ENCODE measurements at places on chromosomes 12 and 14.

- DNase-seq = no peak
These were observed 81.4 kb upstream of the REP15 start for GRCh38 chr12:27614866-27615265.

- no peak for DNase-seq
These were observed 12.5 kb upstream of the CIPC start for GRCh38 chr14:77085538-77085937.

DNA sequence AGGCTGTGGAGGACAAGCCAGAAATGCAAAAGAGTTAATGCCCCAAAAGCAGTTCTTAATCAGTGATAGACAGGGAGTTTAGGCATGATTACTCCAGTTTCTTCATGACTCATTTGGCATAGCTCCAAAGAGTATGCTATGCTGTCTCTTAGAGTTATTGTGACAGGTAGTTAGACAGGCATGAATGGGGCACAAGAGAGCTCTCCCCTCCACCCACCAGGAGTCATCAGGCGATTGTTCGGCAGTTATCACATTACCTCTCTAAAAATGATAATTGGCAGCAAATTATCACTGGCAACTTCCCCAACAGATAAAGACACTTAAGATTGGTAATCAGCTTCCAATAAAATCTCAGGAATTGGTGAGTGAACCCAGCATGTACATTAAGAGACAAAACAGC is 320.1 kb downstream of the DAD1 start:
- no peak for DNase-seq

DNA sequence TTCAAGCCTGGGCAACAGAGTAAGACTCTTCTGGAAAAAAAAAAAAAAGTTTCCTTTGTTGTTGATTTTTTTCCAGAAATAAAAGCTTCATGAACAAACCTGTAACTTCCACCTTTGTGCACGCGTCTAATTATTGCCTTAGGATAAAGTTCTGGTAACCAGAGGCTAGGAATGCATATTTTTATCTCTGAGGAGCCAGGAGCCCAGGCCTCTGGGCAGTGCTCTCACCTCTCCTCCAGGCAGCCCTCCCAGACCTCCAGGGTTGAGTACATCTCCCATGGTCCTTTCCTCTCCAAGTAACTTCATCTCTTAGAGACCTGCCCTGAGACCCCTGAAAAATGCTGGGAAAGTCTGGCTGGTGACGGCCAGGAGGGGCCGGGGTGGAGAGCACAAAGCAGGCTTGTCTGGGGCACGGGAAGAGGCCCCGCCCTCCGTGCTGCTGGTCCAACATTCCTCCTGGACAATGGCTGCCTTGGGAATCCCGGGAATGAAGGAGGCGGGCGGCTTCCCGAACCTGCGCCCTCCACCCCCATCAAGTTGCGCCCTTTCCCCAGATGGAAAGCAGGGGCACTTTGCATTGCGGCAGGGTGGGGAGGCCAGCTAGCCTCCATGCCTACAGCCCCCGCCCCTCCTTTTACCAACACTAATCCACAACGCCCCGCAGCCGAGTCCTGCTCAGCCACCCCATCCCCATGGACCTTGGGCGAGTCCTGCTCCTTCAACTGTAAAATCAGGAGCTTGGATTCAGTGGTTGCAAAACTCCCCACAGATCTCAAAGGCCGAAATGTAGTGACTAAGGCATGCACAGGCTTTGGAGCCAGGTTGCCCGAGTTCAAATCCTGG is 7.3 kb upstream of the FIGNL2 start:
- DNase-seq = no peak

- no peak for DNase-seq
These were observed 645 bp upstream of the KLHDC1 start for GRCh38 chr14:49692193-49692757.

GRCh38 chr14:75720116-75720515 is 59.1 kb downstream of the TTLL5 start:
- DNase-seq = no peak

GRCh38 chr12:86735851-86736250 is 479.7 kb upstream of the MGAT4C start:
- DNase-seq = no peak

DNA sequence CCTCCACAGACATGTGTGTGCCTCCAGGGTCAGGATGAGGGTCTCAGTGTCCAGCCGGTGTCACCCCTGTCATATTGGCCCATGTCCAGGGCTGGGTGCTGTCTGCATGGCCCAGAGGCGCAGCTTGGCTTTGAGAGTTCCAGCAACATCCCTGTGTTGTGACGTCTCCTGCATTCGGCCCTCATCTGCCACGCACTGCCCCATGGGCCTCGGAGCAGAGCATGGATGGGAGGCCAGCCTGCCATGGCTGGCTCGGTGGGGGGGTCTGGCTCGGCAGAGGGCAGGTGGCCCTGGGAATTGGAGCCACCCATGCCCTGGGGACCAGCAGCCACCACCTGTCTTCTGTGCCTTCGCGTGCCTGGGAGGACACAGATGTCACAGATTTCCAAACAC is 10.8 kb upstream of the TEX22 start:
- no peak for DNase-seq

GRCh38 chr12:57611108-57611826 is at the start of gene ARHGEF25:
TSS of gene ARHGEF25 (plus strand) at chr12:57611435. CDS start at chr12:57611895, 460 bp downstream.
- DNase-seq = no peak

GRCh38 chr12:90174198-90174510 is 465.5 kb upstream of the ATP2B1 start:
- DNase-seq = no peak

GRCh38 chr12:120855823-120856588 is 48.2 kb downstream of the SPPL3 start:
- no peak for DNase-seq

- peak; percentile 26 for DNase-seq
These were observed 28.5 kb downstream of the ACTR6 start for GRCh38 chr12:100229036-100229635.

GRCh38 chr12:57210926-57211692 is 5.5 kb upstream of the NXPH4 start:
- DNase-seq = no peak

- DNase-seq = no peak
These were observed 29.5 kb upstream of the RHOJ start for GRCh38 chr14:63174760-63175191.

DNA sequence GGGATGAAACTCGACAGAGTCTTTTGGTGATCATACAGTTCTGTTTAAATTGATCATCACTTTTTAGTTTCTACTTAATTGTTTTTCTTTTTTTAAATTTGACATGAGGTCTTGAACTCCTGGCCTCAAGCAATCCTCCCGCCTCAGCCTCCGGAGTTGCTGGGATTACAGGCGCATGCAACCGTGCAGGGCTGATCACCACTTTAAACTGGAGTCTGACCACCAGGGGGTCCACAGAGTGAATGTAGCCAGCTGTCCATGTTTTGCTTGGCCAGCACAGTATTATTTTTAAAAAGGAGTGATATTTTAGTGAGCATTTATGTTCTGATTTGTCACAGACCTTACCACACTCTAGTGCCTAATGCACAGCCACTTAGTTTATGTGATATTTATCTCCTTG is 10.7 kb downstream of the DAAM1 start:
- DNase-seq = no peak

GRCh38 chr12:98612696-98613334 is 19.3 kb downstream of the SLC25A3 start:
- DNase-seq = no peak

- no peak for DNase-seq
These were observed 7.2 kb downstream of the TPCN1 start for GRCh38 chr12:113228394-113229028.

GRCh38 chr12:29073631-29074239 is 75.3 kb upstream of the FAR2 start:
- DNase-seq = no peak

DNA sequence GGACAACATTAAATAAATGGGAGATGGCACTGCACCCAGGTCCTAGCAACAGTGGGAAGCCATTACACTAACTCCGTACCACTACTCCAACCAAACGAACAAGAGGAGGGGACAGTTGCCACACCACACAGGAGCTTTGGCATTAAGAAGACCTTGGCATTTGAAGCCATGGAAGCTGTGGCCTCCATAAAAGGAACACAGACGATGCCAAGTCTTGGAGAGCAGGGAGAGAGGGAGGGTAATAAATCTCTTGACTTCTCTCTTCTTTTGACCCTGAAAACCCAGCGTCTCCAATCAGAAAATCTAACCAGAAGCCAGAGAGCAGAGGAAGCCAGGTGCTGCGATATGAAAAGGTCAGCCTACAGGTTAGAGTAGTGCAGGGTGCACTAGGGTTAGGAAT is 338.8 kb upstream of the TMEM132C start:
- no peak for DNase-seq

DNA sequence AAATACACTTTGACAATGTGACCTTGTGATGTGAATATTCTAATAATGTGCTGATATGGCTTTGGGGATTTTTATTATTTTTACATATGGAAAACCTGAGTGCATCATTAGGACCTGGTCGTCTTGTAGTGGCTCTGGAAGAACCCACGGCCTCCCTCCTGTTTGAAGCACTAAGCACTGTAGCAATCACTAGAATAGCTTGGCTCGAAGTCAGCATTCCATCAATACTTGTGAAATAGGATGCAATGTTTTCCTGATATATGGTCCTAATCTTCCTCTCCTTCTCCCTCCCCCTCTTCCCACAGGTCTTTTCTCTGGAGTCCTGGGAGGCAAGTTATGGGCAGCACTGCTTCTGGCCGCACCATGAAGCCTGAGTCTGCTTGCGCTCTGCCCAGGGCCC is 71.9 kb downstream of the NRXN3 start:
- no peak for DNase-seq

- no peak for DNase-seq
These were observed 34.2 kb upstream of the KRR1 start for GRCh38 chr12:75545636-75546035.

DNA sequence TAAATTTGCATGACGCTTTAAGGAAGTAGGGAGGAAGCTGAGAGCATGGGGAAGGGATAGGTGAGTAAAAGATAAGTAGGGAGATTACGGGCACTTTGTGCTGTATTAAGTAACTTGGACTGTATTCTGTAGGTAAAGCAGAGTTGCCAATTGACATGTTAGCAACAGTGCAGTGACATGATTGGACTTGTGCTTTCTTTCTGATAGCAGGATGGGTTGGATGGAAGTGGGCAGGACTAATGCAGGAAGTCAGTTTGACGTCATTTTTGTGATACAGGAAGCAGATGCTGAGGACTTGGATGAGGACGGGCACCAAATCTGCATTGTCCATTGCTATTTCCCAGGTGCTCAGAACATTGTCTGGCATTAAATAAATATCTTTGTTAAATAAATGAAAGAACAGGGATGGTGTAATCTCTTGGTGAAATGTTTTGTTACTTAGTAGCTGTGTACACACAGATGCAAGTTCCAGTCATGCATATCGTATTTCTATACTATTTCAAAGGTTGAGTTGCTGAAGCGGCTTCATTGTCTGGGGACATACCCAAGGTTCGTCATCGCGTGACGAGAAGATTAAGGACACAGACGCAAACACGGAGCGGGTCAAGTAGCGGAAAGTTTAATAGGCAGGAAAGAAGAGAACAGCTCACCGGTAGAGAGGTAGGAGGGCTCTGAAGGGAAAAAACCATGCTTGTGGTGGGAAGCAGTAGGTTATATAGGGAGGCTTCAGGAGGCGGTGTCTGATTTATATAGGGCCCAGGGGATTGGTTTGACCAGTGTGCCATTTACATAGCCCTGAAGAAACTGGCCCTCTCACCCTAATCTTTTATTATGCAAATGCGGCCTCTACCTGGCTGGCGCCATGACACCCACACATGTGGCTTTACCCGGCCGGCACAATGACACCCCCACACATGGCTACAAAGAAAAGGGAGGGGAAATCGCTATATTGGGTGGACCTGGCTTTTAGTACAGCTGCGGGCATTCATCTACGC is 30.7 kb downstream of the GUCY2C start:
- no peak for DNase-seq

GRCh38 chr14:20631880-20632389 is 9.6 kb downstream of the OR6S1 start:
- no peak for DNase-seq

DNA sequence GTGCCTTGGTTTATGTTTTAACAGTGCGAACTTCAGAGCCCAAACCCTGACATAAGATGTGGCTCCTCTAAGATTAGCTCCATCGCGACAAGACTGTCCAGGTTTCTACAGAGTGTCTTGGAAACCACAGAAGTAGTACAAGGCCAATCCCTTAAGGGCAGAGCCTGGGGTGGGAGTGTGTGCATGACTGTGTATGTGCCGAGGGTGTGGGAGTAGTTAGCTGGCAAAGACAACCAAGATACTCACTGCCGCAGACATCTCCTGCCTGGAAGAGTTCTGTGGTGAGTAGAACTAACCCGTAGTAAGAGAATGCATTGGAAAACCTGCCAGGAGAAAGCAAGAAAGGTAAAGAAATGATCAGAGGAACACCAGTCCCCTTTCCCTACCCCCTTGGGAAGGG is 54.1 kb downstream of the DAO start:
- DNase-seq = no peak

DNA sequence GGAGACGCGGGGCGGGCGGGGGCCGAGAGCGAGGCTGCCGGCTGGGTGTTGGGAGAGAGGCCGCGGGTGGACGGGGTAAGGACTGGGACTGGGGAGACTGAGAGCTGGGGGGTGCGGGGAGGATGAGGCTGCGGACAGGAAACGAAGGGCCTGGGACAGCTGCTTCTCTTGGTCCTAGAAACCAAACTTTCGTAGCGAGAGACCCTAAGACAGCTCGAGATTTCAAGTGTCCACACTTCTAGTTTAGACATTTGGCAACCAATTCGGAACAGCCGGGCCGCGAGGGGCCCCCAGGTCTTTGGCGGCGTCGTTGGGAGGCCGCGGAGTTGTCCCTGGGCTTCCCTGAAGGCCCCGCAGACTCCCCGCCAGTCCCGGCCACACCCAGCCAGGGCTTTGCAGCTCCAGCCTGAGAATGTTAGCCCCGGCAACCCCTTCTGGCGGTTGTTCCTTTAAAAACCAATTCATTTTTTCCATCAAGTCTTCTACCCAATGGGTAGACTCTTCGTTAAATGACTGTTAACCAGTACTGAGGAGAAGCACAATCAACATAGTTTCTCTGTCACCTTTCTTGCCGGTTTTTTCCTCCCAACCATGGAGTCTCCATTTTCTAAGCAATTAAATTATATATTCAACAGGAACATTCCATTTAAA is 11.5 kb downstream of the NKX2-1 start:
- DNase-seq = no peak

DNA sequence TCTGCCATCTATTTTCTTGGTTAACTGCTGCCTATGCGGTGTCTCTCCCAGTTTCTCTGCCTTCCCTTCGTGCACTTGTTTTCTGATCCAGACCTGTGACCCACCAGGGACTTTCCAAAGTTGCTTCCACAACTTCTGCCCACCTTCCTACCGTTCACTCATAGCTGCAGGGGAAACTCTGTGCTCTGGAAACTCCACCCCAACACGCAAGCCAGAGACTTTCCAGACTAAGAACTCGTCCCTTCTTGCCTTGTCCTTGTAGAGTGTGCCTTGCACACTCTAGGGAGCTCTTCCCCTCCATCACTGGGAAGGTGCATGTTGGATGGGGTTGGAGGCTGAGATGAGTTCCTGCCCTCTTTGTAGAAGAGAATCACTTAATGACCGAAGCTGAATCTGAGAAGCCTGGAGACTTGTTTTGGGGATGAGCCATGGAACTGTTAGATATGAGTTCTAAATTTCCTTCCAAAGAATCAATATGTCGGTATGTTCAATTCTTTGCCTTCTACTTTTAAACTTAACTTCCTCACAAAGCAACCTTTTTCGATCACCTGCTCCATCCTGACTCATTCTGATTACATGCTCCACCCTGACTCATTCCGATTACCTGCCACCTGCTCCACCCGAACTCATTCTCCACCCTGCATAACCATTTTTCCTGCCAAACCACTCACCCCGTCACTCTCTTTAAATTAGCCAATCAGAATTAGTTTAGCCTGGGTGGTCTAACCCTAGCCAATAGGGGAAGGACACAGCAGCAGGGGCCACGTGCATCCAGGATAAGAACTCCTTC is 82.1 kb upstream of the CAPRIN2 start:
- DNase-seq = no peak

GRCh38 chr12:67940780-67941243 is 48.4 kb upstream of the IFNG-AS1 start:
- no peak for DNase-seq

Data from CD4-positive, CD25-positive, alpha-beta regulatory T cell (primary cell).